ENCODE measurements at places on chromosomes 11 and 22. TPM values are rescaled to one million over a fixed set of nuclear protein-coding genes. Genes with fewer than 3 reads are reported as not detected.

SNX32 gene
- total RNA-seq = under 0.01 TPM

RGL4 gene
- not detected for total RNA-seq

SYCE3 gene
- not detected for total RNA-seq

KRTAP5-10 gene
- total RNA-seq = not detected

HEPHL1 gene
- total RNA-seq = not detected

GGTLC3 gene
- total RNA-seq = not detected
